Esophagus muscularis mucosa (tissue), 4 donors: ENCODE measurements at places on chromosomes 3 and 15. TPM values are rescaled to one million over a fixed set of nuclear protein-coding genes. Genes with fewer than 3 reads are reported as not detected.

DNA sequence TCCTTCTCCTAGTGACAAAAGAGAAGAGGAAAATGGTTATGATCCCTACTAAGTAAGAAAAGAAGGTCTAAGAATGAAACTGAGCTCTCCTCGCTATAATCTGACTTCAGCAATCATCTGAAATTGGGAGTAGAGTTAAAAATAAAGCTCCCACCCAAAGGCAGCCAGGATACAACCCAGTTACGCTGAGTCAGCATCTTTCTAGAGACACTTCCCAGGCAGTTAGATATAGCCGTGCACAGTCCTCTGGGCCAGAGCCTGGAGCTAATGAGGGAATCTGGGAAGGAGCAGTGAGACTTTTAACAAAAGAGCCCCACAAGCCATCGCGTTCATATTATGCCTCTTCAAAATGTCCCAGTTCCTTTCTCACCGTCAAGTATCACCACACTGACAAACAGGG is 39.1 kb upstream of the SETMAR start:
- no peaks in the 10 kb centered on the region for H3K27me3 ChIP-seq
- H3K27ac ChIP-seq: no peak overlapping the region
- H3K4me1 ChIP-seq: no peaks in the 10 kb centered on the region
- no peaks in the 10 kb centered on the region for H3K36me3 ChIP-seq

- no peaks in the 10 kb centered on the region for H3K36me3 ChIP-seq
- H3K27me3 ChIP-seq: no peaks in the 10 kb centered on the region
- DNase-seq: no peak
Measured at GRCh38 chr15:87207251-87207650, 1049.3 kb downstream of the NTRK3 start.

DNA sequence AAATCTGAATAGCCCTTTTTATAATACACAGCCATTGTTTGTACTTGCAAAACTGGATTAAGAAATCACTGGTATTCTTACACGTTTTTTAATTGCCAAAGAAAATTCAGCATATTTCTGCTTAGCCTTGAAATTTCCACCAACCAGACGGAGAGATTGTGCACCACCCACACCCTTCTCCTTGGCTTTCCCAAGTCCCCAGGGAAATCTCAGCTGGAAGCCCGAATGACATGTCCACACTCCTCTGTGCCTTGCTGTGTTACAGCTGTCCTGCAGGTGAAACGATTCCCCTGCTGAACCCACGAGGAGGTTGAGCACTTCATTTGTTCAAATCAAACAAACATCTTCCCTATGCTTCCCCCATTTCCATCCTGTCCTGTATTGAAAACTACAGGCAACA is 49.6 kb upstream of the PPARG start:
- DNase-seq: no peak
- no peaks in the 10 kb centered on the region for H3K36me3 ChIP-seq
- peaks cover 10% of the 10 kb centered on the region for H3K4me1 ChIP-seq
- H3K27me3 ChIP-seq: no peaks in the 10 kb centered on the region

DNA sequence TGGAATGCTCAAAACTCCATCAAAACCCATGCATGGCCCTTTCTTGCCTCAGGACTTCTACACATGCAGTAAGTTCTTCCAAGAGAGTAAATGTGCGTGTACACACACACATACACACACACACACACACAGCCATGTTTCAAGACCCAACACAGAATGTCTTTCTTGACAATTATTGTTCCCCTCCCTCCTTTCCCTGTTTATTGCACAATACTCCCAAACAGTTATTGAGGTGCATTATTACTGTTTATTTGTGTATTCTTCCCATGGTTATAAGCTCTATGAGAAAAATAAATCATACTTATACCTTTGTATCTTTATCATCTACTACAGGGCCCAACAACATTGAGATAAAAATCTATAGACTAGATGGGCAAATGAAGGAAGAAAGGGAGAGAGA is 523.8 kb upstream of the NAALADL2 start:
- no peaks in the 10 kb centered on the region for H3K27me3 ChIP-seq
- peaks cover 4% of the 10 kb centered on the region for H3K4me1 ChIP-seq
- no peaks in the 10 kb centered on the region for H3K36me3 ChIP-seq

DNA sequence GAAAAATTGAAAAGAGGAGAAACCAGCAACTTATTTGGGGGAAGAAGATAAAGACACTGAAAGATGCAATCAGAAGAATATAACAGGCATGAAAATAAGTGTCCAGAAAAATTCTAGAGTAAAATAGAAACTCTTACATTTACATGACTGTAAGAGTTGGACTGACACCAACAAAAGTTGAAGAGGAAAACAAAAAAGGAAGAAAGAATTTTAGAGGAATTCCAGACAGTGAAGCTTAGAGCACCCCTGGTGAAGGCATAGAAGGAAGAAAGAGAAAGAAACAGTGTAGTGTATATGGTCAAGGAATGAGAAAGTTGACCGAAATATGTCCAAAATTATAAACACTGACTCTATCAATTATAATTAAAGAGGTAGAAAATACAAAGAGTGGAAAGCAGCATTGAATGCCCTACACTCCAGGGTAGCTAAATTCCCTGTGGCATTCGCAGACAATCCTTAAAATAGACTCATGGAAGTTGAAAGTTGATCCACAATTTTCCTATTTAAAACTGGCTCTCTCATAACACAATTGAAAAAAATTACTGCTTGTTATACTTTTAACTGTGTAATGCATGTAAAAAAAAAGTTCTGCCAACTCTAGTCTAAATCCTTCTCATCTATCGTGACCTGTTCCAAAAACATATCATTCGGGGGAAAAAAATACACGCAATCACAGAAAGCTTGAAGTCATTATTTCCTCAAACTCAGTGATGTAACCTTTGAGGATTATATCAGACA is 102.6 kb upstream of the ABI3BP start:
- H3K4me1 ChIP-seq: peaks cover 13% of the 10 kb centered on the region
- no peak for DNase-seq
- no peaks in the 10 kb centered on the region for H3K36me3 ChIP-seq
- H3K4me3 ChIP-seq: no peak overlapping the region

DNA sequence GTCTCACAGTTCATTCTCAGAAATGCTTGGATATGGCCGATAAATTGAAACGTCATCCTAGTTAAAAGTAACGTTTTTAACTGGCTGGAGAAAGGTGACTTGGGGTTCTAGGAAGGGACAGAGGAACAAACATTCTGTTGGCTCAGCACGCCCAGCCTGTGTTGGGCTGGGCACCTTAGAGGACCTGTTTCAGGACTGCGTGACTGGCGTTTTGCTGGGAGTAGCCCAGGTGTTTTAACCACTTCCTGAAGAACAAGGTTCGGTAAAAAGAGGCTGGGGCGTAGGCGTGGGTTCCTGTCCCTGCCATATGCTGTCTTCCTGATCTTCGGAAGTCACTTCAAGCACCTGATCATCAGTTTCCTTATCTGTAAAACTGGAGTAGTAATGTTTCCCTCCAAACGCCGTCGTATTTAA is 1.1 kb upstream of the TLNRD1 start:
- H3K4me1 ChIP-seq: peaks cover 37% of the 10 kb centered on the region
- peak overlapping the region; percentile 96 for H3K4me3 ChIP-seq

DNA sequence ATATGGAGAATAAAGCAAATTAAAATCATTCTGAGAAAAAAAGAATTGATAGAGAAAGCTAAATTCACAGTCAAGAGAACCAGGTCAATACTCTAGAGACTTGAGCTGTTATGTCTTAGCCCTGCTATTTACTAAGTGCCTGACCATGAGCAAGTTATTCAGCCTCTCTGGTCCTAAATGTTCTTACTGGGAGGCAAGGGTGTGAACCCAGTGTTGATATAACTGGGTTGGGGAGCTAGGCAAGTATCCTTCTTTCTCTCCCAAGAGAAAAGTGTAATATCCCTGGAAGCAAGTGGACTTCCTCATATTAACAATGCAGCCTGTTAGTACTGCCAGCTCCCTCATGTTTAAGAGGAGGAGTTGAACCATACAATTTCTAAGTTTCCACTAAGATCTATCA is 488.9 kb upstream of the RASGRP1 start:
- no peak overlapping the region for H3K27ac ChIP-seq
- H3K36me3 ChIP-seq: no peaks in the 10 kb centered on the region
- DNase-seq: no peak

- no peaks in the 10 kb centered on the region for H3K36me3 ChIP-seq
- no peak overlapping the region for H3K27ac ChIP-seq
- DNase-seq: no peak
Measured at GRCh38 chr3:87311309-87311708, 34.9 kb upstream of the POU1F1 start.

- no peak for DNase-seq
- no peaks in the 10 kb centered on the region for H3K4me1 ChIP-seq
- no peak overlapping the region for H3K27ac ChIP-seq
- H3K36me3 ChIP-seq: no peaks in the 10 kb centered on the region
Measured at GRCh38 chr3:170760174-170760526, 109.8 kb downstream of the RPL22L1 start.

GRCh38 chr3:82927309-82928253 is 1166.1 kb upstream of the GBE1 start:
- H3K4me1 ChIP-seq: no peaks in the 10 kb centered on the region
- H3K27me3 ChIP-seq: no peaks in the 10 kb centered on the region
- DNase-seq: no peak

DNA sequence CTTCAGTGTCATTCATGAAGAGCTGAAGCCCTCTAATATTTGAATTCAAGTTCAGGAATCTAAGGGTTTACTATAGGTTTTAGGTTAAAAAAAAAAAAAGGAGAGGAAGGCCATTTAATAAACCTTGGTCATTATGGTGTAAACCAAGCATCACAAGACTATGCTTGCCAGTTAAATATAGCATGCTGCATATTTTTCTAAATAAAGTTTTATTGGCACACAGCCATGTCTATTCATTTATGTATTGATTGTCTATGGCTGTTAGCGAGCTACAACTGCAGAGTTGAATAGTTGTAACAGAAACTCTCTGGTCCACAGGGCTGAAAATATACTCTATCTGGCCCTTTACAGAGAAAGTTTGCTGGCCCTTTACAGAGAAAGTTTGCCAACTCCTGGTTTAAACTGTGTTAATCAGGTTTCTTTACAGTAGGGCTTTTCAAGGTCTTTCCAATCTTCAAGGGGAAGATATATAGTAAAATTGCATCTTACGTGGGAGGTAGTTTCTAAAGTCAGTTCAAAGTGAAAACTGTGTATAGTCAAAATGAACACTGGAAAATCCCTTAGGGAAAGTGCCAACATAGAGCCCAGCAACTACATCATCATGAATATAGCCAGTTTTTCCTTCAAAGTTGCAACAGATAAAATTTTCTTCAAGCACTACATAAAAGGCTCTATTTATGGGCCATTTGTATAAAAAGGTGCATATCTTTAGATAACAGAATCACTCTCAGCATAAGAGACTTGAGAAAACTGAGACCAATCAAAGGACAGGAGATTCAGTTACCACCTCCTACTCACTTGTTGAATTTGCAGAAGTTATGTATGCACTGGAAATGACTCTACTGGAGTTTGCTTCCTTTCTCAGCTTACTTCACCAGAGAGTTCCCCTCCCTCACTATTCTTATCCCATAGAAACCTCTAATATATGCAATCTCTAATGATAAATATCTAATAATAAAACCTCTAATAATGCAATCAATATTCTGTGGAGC is 49.7 kb upstream of the FRMD4B start:
- H3K4me1 ChIP-seq: peaks cover 5% of the 10 kb centered on the region
- DNase-seq: no peak
- H3K27me3 ChIP-seq: no peaks in the 10 kb centered on the region
- H3K27ac ChIP-seq: no peak overlapping the region
- H3K4me3 ChIP-seq: no peak overlapping the region

- no peak overlapping the region for H3K27ac ChIP-seq
- no peaks in the 10 kb centered on the region for H3K36me3 ChIP-seq
- H3K4me3 ChIP-seq: no peak overlapping the region
Measured at GRCh38 chr3:172626021-172626640, 84.7 kb downstream of the NCEH1 start.

- DNase-seq: no peak
- peaks cover 12% of the 10 kb centered on the region for H3K36me3 ChIP-seq
- H3K27ac ChIP-seq: no peak overlapping the region
- no peak overlapping the region for H3K4me3 ChIP-seq
- H3K27me3 ChIP-seq: no peaks in the 10 kb centered on the region
- peaks cover 23% of the 10 kb centered on the region for H3K4me1 ChIP-seq
Measured at GRCh38 chr3:69880069-69880640, 119.4 kb upstream of the SAMMSON start.

DNA sequence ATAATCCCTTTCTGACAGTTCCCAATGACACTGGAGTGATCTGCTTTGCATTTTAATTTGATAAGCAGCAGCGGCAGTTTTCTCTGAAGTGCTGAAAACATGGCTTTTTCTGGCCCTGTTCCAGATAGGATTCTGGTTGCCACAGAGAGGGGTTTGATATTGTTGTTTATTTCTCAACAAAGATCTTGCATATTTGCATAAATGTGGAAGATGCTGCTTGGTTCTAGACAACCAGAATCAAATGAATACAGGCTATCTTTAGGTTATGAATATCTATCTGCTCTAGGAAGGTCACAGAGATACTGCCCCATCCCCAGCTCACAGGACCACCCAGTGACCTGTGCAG is 137.1 kb downstream of the ZNF609 start:
- peaks cover 42% of the 10 kb centered on the region for H3K4me1 ChIP-seq
- H3K4me3 ChIP-seq: no peak overlapping the region
- H3K36me3 ChIP-seq: no peaks in the 10 kb centered on the region
- no peak overlapping the region for H3K27ac ChIP-seq
- H3K27me3 ChIP-seq: no peaks in the 10 kb centered on the region

DNA sequence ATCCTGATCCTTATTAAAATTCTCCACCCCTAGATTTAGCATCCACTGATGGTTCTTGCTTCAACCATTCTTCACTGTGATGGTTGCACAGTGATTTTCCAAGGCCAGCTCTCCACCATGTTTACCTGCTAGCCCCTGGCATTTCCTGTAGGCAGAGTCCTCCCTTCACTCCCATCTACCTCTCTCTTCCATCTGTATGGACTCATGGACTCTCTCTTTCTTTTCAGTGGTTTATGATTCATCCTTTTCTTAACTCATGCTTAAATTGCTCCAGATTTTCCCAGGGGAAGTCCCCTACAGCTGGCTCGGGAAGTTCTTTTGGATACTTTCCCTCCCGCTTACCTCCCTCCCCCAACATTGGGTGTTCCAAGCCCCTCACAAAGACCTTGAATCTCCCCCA is 18.7 kb downstream of the TGM4 start:
- no peaks in the 10 kb centered on the region for H3K27me3 ChIP-seq
- H3K36me3 ChIP-seq: no peaks in the 10 kb centered on the region
- no peak overlapping the region for H3K4me3 ChIP-seq
- no peak for DNase-seq
- H3K27ac ChIP-seq: no peak overlapping the region

GRCh38 chr15:90037511-90037860 is 36.4 kb downstream of the ZNF710 start:
- H3K4me3 ChIP-seq: no peak overlapping the region
- H3K27ac ChIP-seq: no peak overlapping the region

- DNase-seq: no peak
- H3K4me1 ChIP-seq: no peaks in the 10 kb centered on the region
- H3K4me3 ChIP-seq: no peak overlapping the region
Measured at GRCh38 chr3:102481050-102481449, 46.2 kb downstream of the ZPLD1 start.

The PHLDB2 gene
- total RNA-seq: 91.5 TPM

The SLC6A1 gene
- 0.50 TPM for total RNA-seq

The PLCH1 gene
- 0.23 TPM for total RNA-seq

The PLXNA1 gene
- 34.0 TPM for total RNA-seq

The PPP1R14D gene
- not detected for total RNA-seq

The P2RY14 gene
- 3.0 TPM for total RNA-seq

The SLC25A20 gene
- total RNA-seq: 22.0 TPM

The SKIC8 gene
- 39.9 TPM for total RNA-seq

The TGFBR2 gene
- total RNA-seq: 269 TPM
